ENCODE measurements at places on chromosomes 6 and 20. TPM values are rescaled to one million over a fixed set of nuclear protein-coding genes. Genes with fewer than 3 reads are reported as not detected.

GABRR2 gene
- 0.40 TPM for total RNA-seq

RALY gene
- 187 TPM for total RNA-seq

SYNGAP1 gene
- total RNA-seq, result 24.8 TPM

DNMT3B gene
- 11.5 TPM for total RNA-seq

PSMA7 gene
- total RNA-seq, result 250 TPM

MYBL2 gene
- 0.36 TPM for total RNA-seq

C6orf141 gene
- 37.8 TPM for total RNA-seq

RBBP9 gene
- 14.4 TPM for total RNA-seq

SLCO4A1 gene
- 4.5 TPM for total RNA-seq

DNA sequence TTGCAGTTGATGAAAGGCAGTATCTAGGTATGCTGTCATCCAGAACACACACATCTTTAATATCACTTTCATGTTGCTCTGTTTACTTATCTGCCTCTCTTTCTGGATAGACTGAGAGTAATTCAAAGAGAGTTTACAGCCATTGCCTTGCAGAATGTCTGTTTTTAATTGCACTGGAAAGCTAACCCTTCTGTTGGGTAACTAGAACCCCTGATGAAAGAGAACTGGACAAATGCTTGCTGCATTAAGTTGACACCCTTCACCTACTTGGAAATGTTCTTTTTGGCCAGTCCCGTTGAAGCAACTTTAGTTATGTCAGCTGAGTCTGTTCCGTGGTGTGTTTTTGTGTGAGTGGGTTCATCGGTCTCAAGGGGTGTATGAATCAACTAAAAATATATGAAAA, 383.8 kb upstream of the CITED2 start:
- DNase-seq, result no peak

DNA sequence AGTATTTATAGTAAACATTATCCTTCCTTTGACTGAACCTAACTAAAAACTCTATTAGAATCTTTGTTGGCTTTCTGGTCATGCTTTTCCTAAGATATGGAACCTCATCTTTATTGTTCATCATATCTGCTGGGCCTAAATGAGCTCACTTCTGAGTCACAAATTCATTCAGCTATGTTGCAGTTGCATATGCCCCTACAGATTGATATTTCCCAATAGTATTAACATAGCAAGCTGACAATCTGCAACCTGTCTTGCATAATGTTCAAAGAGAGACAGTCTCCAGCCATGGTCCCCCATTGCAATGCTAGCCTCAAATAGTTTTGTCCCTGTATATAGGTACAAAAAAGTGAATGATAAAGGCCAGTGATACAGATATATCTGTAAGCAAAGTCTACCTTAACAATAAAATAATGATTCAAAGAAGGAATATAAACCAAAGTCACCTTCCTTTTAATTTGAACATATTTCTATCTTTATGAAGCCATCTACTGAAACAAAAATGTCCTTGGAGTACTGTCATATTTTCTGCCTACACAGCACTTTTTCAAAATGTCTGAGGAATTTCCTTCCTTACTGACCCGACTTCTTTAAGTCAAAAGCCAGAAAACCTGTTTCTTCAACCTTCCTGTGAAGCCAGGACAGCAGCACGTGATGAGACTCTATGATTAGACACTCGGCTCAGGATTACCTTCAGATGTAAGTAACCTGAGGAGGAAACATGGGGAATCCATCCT, 140.7 kb downstream of the UBE3D start:
- no peak for DNase-seq

GRCh38 chr6:37314487-37315156, 39.2 kb upstream of the RNF8 start:
- DNase-seq, result no peak

- no peak for DNase-seq
Observed at GRCh38 chr20:944148-944547, 28.0 kb upstream of the ANGPT4 start.

DNA sequence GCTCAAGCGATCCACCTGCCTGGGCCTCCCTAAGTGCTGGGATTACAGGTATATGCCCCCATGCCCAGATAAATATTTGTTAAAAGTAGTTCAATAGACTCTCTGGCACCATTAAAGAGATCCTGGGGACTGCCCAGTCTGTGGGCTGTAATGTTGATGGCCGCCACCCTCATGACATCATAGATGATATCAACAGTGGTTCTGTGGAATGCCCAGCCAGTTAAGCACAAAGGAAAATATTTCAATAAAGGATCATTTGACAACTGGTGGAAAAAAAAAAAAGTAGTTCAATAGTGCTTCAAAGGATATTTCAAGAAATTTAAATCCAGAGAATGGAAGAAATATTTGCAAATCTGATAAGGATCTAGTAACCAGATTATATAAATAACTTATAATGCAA, 1.5 kb upstream of the CRIP3 start:
- DNase-seq, result no peak

DNA sequence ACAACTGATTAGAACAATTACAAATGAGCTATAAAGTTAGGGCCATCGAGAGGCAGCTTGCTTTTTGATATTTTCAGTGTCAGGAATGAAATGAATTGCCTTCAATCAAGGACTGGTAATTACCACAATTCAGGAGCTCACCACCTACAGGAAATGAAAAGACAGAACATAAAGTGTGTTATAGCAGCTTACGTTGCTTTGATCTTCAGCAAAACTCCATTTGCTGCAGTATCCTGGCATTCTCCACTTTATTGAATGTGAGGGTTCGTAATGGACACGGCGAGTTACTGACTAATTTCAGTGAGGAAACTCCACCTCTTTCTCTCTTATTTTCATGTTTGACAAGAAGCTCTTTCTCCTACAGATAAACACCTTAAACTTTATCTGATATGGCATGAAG, 440.0 kb upstream of the HSF2 start:
- DNase-seq, result no peak

DNA sequence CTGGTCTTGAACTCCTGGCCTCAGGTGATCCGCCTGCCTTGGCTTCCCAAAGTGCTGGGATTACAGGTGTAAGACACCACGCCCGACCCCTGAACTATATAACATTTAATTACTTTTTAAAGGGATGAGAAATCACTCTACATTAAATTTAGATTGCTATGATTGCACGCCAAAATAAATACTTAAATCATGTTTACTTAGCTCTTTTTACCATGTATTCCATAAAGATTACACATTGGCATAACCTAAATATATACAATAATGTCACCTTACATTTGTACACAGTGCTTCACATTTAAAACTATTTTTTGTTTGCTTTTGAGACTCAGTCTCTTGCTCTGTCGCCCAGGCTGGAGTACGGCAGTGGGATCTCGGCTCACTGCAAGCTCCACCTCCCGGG, 86.4 kb downstream of the IRAK1BP1 start:
- DNase-seq, result no peak

- DNase-seq, result no peak
Observed at GRCh38 chr6:112218563-112218962, 35.8 kb downstream of the LAMA4 start.

DNA sequence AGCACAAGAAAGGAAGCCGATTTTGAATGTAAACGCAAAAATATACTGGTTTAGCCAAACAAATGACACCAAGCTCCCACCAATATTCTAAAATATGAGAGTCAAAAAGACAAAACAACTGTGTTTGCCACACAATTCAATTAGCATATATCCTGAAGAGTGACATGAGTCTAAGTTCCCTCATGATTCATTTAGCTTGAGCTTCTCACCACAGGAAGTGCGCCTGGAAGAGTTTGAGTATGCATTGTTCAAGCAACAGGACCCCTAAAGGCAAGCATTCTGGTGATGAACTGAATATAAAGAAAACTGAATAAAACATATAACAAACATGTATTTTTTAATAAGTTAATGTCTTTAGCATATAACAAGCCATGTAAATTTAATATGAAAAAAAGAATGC, 115.2 kb upstream of the RUNX2 start:
- DNase-seq, result no peak

GRCh38 chr6:52385074-52385473, 23.1 kb downstream of the PAQR8 start:
- DNase-seq, result no peak

DNA sequence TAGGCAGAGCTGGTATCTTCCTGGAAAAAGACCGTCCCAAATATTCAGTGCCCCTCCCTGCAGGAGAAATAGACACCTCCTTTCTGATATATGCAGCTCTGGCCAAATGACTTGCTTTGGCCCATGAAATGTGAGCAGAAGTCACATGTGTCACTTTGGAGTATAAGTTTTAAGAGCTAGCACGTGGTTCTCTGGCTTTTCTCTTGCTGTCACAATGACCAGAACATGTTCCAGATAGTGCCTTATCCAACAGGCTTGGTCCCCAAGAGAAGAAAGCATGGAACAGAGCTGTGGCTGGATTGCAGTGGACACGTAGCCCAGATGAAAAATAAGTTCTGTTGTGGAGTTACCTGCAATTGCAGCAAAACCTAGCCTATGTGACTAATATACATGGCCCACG, 40.4 kb downstream of the UNC5CL start:
- no peak for DNase-seq

GRCh38 chr6:10556589-10556988, 35.4 kb downstream of the GCNT2 start:
- no peak for DNase-seq

GRCh38 chr20:51511861-51512619, 30.5 kb downstream of the NFATC2 start:
- DNase-seq, result no peak

- no peak for DNase-seq
Observed at GRCh38 chr6:134432036-134432435, 114.1 kb upstream of the SGK1 start.

DNA sequence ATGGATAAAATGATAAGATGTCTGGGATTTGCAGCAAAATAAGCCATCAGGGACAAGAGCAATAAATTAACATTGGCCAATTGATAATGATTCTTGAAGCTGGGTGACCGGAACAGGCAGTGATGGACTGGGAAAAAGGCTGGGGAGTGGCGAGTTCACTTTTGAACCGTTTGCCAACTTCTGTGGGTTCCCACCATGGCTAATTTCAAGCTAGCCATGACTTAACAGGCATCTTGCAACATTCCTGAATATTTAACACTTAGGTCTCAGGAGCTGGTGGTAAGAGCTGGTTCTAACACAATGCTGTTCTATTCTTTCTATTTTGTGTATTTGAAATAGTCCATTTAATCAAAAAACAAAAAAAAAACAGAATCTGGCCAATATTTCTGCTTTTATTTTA, 37.6 kb upstream of the CD83 start:
- no peak for DNase-seq

DNA sequence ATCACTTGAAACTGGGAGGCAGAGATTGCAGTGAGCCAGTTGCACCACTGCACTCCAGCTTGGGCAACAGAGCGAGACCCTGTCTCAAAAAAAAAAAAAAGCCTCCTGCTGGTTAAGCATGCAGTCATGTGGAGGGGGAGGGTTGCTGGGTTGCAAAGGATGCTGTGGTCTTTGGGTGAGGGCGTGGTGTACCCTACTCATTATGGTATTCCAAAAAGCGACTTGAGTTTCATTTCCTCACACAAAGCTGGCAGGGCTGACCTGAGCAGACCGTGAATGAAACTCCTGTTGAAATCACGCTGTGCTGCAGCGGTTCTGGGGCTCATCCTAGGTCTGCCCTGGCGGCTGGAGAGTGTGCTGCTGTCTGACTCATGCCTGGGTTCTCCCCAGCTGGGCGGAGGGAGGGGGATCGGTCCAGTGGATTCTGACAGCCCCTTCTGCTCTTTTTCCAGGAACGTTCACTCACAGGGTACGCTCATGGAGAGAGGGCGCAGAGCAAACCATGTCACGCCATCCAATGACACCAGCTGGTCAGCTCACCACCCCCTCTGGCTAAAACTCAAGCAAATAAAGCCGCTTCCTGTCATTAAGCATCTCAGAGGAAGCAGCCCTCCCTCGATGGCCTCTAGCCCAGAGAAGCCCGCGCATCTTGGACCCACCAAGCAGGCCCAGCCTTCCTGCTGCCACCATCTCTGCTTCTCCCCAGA, 166.2 kb downstream of the SCML4 start:
- no peak for DNase-seq

GRCh38 chr6:137848672-137849071, 18.4 kb upstream of the TNFAIP3 start:
- no peak for DNase-seq

Data from prostate gland (tissue), 2 donors.